Sciatic nerve (tissue), 2 donors: ENCODE measurements at places on chromosomes 5 and 9.
A peak's percentile ranks its signal among the peaks of the same experiment; 100 is the strongest.

GRCh38 chr5:172364773-172365172 lies 81.2 kb upstream of the UBTD2 start:
- DNase-seq, result peak; percentile 83

DNA sequence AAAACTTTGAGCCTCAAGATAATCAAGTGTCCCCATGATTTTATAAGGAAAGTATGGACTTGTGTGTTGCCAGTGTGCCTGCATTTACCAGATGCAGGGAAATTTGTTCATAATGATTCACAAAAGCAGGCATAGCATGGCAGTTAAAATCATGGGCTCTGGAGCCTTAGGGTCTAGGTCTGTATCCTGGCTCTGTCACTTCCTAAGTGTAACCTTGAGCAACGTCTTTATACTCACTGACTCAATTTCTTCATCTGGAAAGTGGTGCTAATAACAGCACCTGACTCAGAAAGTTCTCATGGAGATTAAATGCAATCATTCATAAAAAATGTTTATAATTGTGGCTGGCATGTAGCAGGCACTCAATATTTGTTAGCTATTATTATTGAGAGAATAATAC lies 234.9 kb downstream of the SAXO1 start:
- no peak for DNase-seq

DNA sequence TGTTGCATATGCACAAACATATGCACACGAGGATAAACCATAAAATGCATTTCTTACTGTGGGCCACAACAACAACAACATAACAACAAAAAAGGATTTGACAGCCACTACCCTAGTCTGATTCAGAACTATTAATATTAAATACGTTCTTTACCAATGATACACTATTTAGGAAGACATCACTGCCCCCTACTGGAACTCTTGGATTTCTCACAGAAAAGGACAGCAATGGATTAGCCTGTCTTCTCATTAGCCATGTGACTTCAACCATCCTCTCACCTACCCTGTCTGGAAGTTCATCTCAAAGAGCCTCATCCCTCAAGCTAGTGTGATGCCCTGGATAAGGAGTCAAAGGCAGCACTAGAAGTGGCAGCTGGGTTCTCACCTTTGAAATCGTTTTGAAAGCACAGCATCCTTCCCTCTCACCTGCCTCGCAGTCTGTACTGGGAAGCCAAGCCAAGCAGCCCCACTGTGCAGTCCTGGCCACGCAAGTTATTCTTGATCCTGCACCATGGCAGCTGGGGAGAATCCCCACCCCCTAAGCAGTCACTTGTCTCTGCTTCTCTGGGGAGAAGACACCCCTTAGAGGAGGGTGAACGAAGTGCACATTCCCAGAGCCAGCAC lies 64.6 kb downstream of the SH3TC2 start:
- DNase-seq, result no peak

- DNase-seq, result no peak
Measured at GRCh38 chr5:147853372-147853987, 22.0 kb upstream of the SPINK1 start.

DNA sequence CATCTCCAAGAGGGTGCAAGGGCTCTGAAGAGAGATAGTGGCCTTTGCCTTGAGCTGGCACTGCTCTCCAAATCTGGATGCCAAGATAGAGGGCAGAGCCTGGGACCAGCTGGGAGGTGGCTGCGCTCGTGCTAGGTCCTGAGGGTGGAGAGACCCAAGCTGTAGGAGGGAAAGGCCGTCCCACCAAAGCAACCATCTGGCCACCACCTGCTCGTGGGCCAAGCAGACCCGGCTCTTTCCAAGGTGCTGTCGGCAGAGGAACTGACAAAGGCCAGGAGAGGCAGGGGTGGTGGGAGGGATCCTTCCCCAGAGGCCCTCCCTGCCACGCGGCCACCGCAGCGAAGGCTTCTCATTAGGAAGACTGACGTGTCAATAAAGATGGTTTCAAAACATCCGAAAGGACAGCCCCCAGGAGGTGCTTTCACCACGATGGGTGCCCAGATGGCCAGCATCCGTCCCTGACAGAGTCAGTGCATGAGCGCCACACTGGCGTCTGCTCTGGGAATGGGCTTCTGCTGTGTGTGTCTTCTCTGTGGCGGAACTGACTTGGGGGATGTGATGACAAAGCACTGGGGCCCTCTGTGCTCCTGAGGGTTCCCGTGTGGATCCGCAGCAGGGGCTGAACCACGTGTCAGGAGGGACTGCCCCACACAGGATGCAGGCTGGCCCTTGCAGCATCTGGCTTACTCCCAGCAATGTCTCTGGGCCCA lies 213.5 kb downstream of the FANCC start:
- no peak for DNase-seq

DNA sequence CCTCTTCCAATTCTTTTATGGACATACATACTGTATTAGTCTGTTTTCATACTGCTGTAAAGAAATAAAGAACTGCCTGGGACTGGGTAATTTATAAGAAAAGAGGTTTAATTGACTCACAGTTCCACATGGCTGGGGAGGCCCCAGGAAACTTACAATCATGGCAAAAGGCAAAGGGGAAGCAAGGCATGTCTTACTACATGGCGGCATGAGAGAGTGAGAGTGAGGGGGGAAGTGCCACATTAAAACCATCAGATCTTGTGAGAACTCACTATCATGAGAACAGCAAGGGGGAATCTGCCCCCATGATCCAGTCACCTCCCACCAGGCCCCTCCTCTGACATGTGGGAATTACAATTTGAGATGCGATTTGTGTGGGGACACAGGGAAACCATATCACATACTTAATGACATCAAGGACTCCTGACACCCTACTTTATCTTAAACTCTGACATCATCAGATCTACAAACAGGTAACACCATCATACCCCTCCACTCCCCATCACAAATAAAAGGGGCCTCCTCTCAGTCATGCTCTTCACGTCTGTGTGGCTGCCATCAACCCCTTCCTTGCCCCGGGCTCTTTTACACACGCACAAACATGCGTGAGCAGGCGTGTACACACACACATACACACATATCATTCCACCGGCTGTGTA lies 9.7 kb downstream of the ANKRD33B start:
- peak; percentile 25 for DNase-seq

DNA sequence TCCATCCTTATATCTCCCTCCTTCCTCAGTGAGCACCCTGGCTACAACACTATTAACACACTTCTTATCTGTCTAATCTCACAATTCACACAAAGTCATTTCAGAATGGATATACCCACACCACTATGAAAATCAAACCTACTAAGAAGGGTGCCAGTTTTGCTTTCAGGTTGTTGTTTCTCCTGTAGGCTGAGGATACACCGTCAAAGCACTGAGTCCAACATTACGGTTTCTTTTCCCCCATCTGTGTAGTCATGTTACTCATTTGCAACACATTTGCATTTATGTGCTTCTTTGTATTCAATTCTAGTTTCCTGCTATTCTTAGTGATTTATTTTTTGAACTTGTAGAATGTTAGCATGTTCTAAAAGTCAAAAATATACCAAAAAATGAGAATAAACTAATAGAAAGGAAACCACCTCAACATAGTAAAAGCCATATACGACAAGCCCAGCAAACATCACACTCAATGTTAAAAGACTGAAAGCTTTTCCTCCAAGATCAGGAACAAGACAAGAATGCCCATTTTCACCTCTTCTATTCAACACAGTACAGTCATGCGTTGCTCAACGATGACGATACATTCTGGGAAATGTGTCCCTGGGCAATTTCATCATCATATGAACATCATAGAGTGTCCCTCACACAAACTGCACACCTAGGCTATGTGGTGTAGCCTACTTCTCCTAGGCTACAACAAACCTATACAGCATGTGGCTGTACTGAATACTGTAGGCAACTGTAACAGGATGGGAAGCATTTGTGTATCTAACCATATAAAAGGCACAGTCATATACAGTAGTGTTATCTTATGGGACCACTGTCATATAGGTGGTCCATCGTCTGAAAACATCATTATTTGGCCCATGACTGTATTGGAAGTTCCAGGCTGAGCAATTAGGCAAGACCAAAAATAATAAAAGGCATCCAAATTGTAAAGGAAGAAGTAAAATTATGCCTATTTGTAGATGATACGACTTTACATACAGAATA lies 6.3 kb downstream of the ROR2 start:
- DNase-seq, result no peak
